ENCODE measurements at places on chromosomes 1 and 21.

DNA sequence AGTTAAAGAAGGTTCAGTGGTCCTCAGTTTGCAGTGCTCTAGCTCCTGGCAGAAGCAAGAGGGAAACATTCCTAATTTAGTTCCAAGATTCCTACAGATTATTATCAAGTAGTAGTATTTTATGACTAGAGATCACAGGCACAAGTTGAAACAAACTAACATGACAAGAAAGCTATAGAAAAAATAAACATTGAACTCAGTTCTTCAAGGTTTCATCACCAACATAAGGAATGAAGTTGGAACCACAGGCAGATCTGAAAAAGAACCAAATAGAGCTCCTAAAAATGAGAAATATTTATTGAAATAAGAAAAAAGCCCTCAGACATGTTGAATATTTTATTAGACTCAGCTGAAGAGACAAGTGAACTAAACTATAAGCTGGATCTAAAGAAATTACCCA is 40.6 kb downstream of the PDC start:
- no peak for DNase-seq

GRCh38 chr1:226708342-226708780 is 30.7 kb downstream of the ITPKB start:
- no peak for DNase-seq

DNA sequence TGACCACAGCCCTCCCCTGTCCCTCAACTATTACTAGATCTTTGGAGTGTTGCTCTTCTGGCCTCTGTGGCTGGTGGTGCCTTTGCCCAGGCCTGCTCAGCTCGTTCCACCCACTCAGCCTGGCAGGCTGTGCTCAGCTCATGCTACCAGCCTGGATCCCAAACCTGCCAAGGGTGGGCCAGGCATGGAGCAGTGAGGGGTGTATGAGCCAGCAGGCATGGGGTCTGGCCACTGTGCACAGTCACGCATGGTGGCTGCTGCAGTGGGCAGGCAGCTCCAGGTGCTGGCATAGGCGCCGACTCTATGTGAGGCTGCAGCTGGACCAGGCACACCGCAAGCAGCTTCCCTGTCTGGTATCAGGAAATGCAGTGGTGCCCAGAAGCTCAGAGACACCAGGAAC is 449.9 kb downstream of the MATN1 start:
- no peak for DNase-seq

DNA sequence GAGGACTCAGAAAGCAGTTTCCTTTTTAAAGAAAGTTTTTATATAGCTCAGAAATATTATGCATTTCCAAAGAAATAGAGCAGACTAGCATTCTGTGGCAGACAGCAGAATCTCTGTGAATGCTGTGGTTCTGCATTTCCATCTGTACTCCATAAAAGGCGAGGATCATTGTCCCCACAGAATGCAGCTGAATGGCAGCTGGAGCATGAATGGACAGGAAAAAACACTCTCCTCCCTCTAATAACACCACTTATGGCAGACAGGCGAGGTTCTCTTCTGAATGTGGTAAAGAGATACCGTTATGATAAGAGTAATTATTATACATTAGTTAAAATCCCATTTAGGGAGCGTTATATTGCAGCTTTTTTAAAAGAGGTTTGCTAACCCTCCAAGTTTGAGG is 81.4 kb upstream of the WLS start:
- DNase-seq, result no peak

GRCh38 chr1:33349081-33349759 is 28.3 kb upstream of the A3GALT2 start:
- DNase-seq, result no peak

GRCh38 chr1:3241673-3242407 is 172.8 kb downstream of the PRDM16 start:
- no peak for DNase-seq

DNA sequence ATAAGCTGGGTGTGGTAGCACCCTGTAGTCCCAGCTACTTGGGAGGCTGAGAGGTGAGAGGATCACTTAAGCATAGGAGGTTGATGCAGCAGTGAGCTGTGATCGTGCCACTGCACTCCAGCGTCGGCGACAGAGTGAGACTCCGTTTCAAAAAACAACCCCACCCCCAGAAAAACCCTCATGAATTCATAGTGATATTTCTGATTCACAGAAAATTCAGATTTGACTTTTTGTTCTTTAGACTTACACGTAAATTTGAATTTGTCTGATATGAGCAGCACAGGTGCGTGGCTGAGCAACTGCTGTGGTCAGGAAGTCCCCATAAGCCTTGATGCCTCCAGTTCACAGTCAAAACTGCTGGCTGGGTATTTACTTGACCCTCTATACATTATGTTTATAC is 10.0 kb upstream of the MORC3 start:
- no peak for DNase-seq

GRCh38 chr1:236429715-236430274 is 35.7 kb downstream of the EDARADD start:
- no peak for DNase-seq

DNA sequence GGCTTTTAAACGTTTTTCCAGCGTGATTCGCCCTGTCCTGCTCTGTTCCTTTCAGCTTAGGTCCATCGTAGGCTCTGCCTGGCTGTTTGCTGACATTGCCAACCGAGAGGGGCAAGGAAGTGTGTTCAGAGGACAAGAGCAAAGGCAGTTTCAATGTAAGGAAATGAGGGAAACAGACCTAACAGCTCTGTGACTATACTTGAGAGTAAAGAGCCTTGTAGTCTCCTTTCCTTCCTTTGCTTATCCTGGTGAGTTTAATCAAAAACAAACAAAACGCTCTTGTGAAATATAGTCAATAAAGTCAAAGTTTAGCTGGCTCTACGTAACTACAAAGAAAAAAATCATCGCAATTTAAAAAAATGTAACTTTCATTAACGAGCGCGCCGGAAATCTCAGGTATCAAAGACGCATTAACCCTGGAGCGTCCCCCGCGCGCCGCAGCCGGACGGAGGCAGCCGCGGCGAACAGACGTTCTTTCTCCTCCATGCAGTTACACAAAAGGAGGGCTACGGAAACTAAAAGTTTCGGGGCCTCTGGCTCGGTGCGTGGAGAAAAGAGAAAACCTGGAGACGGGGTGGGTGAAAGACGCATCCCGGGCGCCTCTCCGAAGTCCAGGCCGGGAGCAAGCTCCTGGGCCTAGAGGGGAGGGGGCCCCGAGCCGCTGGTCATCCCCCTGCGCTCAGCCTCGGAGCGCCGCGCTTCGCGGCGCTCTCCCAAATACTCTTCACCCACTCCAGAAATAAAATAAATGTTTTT is 617 bp upstream of the ADGRL2 start:
- no peak for DNase-seq

GRCh38 chr1:59265622-59266021 is 31.3 kb upstream of the FGGY start:
- DNase-seq, result no peak

DNA sequence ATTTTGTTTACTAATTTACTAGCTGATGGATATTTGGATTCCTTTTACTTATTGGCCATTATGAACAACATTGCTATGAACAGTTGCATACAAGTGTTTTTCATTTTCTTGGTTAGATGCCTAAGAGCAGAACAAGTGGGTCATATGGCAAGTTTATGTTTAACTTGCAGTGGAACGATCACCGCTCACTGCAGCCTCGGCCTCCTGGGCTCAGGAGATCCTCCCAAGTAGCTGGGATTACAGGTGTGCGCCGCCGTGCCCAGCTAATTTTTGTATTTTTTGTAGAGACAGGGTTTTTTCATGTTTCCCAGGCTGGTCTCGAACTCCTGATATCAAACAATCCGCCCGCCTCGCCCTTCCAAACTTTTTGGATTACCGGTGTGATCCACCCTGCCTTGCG is 820.5 kb upstream of the TMPRSS15 start:
- DNase-seq, result no peak

- no peak for DNase-seq
These were observed 141.5 kb upstream of the ERG start for GRCh38 chr21:38639571-38640354.

- no peak for DNase-seq
These were observed 98.3 kb upstream of the IPO9 start for GRCh38 chr1:201730611-201731010.

DNA sequence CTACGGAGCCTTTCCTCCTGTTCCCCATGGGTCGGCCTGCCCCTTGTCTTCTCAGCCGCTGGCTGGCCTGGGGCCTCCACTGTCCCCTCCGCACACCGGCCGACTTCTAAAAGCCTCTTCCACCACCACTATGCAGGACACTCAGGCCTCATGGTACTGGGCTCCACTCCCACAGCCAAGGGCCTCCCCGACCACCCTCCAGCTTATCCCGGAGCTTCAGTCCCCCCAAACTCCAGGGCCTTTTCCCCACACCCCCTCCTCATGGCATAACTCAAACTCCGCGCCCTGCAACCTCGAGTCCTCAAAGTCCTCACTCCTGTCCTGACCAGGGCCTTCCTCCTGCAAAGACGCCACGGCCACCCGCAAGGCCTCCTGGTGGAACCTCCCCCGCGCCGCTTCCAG is 2.0 kb downstream of the LRRC41 start:
- no peak for DNase-seq

DNA sequence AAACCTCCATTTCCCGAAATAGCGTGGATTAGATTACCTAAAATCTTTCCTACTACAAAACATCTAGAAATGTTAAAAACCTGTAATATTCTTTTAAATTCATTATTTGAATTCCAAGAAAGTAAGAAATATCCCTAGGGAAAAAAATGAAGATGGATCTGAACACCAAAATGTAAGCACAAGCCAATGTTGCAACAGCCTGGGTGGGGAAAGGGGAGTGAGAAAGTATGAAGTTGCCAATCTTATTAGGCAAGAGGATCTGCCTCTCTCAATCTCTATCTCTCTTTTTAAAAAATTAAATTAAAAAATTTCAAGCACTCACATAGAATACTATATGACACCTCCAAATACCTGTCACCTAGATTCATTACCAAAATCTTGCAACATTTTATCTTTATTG is 74.9 kb upstream of the IRF2BP2 start:
- DNase-seq, result no peak

- DNase-seq, result no peak
These were observed 21.9 kb upstream of the NEK2 start for GRCh38 chr1:211697356-211697755.

DNA sequence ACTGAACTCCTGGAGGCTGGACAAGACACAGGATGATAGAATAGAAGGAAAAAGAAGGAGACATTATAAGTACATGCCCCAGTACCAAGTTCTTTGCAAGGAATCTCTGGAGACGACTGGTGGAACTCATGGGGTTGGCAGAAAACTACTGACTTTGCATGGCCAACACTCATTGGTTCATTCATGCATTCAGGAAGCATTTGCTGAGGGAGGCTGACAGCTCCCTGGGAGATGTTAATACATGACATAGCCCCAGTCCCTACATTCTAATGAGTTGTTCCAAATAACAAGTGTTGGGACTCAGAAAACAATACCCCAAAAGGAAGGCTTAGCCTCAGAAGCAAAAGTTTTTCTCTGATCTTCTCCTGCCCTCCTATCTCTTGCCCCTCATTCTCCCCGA is 172.8 kb upstream of the IRF2BP2 start:
- no peak for DNase-seq

- DNase-seq, result no peak
These were observed 879.4 kb downstream of the MRPL39 start for GRCh38 chr21:24727803-24728440.

- no peak for DNase-seq
These were observed 91.3 kb downstream of the RWDD3 start for GRCh38 chr1:95325349-95325748.

GRCh38 chr1:175978476-175978875 is 228.6 kb downstream of the COP1 start:
- no peak for DNase-seq

- no peak for DNase-seq
These were observed 6.1 kb downstream of the FLVCR1 start for GRCh38 chr1:212864201-212864600.

GRCh38 chr1:26701995-26702679 is 6.3 kb downstream of the ARID1A start:
- no peak for DNase-seq

DNA sequence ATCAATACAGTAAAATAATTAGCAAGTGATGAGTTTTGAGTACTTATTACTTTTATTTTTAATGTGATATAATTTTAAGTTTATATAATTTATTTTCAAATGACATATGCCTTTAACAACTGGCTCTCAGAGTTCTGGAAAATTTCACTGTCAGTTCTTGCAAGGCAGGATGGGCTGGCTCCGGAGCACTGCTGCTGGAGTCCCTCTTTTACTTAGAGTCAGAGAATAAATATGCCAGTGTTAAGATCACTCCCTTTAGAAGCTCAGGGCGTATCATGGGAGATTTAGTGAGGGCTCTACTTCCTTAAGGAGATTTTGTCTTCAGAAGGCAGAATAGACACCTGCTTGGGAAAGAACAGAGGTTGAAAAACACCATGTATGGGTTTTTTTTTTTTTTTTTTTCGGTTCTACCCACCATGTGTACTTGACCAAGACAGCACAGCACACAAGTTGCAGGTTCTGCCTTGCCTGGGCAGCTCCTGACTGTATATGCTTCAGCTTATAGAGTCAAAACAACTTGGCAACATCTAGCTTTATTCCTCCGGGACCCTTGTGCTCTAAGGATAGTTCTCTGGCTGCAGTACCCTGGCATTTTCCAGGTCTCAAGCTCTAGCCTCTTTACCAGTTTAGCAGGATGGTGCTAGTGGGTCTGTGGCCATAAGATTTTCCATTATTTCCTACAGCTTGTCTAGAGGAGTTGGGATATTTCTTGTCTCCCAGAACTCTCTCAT is 29.7 kb upstream of the FMOD start:
- DNase-seq, result no peak

GRCh38 chr21:21279193-21279901 is 281.1 kb downstream of the NCAM2 start:
- no peak for DNase-seq

GRCh38 chr1:53603431-53603830 is 135.5 kb downstream of the GLIS1 start:
- DNase-seq, result no peak

DNA sequence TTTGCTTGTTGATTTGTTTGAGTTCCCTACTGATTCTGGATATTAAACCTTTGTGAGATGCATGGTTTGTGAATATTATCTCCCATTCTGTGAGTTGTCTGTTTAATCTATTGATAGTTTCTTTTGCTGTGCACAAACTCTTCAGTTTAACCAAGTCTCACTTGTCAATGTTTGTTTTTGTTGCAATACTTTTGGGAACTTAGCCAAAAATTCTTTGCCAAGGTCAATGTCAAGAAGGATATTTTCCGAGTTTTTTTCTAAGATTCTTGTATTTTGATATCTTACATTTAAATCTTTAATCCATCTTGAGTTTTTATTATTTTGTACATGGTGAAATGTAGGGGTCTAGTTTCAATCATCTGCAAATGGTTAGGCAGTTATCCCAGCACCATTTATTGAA is 1230.7 kb upstream of the NCAM2 start:
- no peak for DNase-seq

DNA sequence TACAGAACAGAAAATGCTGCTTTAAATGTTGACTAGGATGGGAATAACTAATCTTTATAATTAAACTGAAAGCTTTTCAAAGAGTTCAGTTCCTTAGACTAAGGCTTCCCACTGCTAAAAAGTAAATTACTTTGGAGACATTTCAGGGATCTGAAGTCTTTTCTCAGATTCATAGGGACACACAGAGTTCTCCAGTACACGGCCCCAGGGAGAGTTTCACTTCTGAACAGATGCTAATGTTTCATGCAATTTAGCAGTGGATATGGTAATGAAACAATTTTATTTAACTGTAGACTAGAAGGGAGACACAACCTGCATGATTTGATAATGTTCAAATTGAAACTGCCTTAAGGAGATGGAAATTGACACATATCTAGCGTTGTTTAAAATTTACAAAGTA is 1282.6 kb downstream of the NCAM2 start:
- DNase-seq, result no peak

Measured in SIG-M5 (cell line).